Activated CD4-positive, alpha-beta T cell treated with anti-CD3 and anti-CD28 coated beads, Interleukin-2, amount 50 U/mL, for 24 hours (primary cell): ENCODE measurements at places on chromosomes 11 and 22.

DNA sequence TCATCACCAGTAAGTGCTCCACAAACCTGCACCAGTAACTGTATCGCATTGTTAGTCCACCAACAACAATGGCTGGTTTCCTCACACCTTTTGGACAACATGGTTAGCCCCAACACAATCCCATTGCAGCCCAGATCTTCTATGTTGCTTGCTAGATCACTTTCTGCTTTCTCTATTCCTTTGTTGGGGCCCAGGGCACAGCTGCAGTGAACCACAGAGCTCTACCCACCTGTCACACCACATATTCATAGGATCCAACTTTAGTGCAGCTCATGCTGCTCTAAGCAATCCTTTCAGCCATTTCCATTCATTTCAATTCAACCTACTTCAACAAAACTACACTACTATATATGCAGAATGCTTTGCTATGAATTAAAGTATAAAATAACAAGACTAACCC, 364.3 kb downstream of the DCDC1 start:
- DNase-seq, result no peak

GRCh38 chr11:72042064-72042745, 38.1 kb downstream of the NUMA1 start:
- no peak for DNase-seq

DNA sequence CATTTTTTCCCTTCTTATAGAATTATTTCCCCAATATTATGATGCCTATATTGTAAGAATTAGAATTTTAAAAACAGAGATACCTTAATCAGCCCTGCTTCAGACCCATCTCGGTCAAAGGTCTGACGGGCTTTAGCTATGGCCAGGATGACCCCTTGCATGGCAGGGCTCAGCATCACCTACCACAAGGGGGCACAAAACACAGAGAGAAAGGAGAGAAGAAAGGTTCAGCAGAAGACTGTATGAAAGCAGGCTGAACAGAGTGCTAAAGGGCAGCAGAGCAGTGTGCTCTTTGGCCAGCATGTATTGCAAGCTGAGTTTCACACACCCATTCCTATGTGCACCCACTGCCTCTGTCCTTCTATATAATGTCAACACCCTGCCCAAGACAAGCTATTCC, 26.8 kb downstream of the CLDN25 start:
- no peak for DNase-seq

- DNase-seq, result no peak
These were observed 66.0 kb downstream of the SHISAL1 start for GRCh38 chr22:44246615-44247326.

GRCh38 chr22:44429941-44430587, 68.0 kb downstream of the RTL6 start:
- DNase-seq, result no peak

GRCh38 chr22:38290347-38290746, 17.5 kb upstream of the TMEM184B start:
- DNase-seq, result no peak

- no peak for DNase-seq
These were observed 15.3 kb downstream of the CCDC73 start for GRCh38 chr11:32779136-32779535.
